ENCODE measurements at places on chromosomes 4 and X.

DNA sequence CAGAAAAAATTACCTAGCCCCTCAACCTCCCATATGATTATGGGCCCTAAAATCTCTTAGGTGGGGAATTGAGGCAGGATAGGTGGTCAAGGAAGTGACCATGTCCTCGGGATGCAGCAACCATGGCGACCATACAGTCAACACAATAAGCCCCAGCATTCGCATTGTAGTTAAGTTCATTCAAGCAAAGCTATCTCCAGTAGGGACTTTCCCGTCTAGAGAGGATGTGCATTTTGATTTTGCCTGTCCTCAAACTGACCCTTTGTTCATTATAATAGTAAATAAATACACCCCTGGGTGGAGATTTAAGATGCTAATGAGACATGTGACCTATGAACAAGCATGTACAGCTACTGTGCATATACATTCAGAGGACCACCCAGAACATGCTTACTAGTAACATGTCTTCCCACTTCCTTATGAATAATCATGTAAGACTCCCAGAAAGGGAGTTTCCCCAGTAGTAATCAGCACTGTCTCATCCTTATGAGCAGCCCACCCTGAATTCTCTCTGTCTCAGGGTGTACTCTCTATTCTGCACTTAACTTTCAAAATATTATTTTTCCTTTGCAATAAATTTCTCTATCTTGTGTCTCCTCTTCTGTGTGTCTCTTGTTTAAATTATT, 74.3 kb downstream of the NUDT11 start:
- no peak for DNase-seq

GRCh38 chr4:177229331-177229730, 80.3 kb upstream of the NEIL3 start:
- no peak for DNase-seq

DNA sequence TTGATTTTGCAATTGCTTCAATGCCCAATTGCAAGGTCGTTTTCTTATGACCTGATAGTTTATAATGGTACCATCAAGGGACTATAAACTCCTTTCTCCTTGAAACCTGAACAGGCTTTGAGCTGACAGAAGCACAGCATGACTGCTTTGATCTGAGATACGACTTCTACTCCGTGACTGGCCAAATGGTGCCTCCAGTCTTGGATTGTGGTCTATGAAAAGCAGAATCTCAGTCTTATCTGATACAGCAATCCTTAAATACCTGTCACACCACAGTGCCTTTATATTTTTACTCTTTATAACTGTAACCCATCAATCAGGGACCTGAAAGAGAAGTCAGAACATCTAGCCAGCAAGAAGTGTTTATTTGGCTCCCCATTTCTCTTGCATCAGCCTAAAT, 93.1 kb downstream of the DOCK11 start:
- no peak for DNase-seq

- no peak for DNase-seq
Measured at GRCh38 chrX:15653961-15654360, 10.6 kb downstream of the CLTRN start.

DNA sequence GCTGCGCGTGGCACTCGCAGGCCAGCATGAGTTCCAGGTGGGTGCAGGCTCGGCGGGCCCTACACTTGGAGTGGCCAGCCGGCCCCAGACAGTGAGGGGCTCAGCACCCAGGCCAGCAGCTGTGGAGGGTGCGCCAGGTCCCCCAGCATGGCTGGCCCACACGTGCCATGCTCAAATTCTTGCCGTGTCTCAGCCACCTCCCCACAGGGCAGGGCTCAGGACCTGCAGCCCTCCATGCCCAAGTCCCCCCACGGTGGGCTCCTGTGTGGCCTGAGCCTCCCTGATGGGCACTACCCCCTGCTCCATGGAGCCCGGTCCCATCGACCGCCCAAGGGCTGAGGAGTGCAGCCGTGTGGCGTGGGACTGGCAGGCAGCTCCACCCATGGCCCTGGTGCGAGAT, 210.2 kb downstream of the COX7B2 start:
- DNase-seq: no peak

- no peak for DNase-seq
Measured at GRCh38 chrX:137354851-137355250, 211.1 kb upstream of the ZIC3 start.

GRCh38 chr4:73576381-73576780, 43.9 kb downstream of the RASSF6 start:
- DNase-seq: no peak

GRCh38 chr4:102299354-102300107, 45.8 kb downstream of the SLC39A8 start:
- no peak for DNase-seq

- DNase-seq: no peak
Measured at GRCh38 chr4:2274320-2275043, 12.6 kb upstream of the MXD4 start.

DNA sequence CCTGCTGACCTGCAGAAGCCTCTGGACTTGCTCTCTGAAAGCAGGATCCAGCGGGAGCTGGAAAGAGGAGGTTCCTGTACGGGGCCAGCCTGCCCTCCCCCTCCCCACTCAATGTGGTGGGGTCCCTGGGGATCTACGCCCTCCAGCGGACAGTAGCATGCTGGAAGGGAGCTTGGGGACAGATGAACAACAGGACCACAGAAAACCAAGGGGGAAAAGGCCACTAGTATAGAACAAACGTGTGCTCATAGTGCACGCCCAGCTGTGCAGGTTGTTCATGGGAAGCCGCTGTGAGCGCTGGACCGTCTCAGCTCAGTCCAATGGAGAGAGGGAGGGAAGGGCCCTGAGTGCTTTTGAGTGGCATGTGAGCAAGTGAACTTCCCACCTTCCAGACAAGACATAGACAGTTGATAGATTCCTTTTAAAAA, 15.8 kb downstream of the HMX1 start:
- DNase-seq: no peak

DNA sequence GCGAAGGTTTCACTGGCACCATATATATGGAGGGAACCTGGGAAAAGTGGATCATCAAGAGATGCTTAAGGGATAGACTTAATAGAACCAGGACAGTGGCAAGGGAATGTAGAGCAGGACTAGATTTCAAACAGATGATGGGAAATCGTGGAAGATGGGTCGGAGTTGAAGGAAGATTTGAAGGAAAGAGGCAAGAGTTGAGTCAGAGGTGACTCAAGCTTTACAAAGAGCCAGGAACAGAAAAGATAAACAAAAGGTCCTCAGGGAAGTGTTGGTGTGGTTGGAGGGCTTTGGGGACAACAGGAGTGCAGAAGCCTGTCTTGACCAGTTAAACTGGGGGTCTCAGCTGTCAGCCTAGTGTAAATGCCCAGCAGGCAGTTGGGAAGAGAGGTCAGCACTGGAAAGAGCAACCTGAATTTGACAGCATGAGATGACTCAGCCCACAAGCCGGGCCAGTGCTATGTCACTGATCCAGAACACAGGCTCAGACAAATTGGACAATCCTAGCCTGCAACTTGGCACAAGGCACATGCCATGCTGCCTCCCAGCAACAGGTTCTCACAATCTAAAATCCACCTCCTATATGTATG, 230.5 kb downstream of the IDS start:
- no peak for DNase-seq

- DNase-seq: no peak
Measured at GRCh38 chr4:7547368-7548040, 112.8 kb upstream of the PSAPL1 start.

DNA sequence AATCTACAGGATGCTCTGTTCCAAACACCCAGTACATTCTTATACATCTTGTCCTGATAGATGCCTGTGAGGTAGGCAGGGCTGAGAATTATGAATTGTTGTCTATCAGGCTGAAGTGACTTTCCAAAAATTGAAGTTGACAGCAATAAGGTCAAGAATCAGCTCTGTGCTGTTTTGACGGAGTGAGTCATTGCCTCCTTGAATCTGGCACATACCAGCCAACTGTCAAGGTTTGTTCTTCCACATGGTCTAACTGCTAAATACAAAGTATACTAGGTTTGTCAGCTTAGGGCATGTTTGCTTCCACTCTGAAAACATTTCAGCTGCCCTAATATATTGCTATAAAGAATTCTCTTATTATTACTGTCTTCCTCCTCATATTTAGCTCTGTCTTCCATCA, 32.3 kb downstream of the SH3RF1 start:
- DNase-seq: no peak

DNA sequence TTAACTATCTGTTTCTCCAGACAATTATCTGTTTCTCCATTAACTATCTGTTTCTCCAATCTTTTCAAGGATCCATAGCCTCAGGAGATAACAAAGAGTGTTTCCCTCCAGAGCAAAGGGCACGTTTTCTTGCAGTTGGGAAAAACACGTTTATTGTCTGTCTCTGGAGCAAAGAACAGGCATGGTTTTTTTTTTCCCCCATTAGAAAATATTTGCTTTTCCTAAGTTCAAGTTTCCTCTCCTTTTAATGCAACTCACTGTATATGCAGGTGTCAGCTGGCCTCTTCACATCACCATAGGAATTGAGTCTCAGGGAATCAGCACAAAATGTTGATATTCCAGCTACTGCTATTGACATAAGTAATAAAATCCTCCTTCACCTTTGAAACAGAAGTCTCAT, 984.4 kb downstream of the RAB28 start:
- DNase-seq: no peak

- no peak for DNase-seq
Measured at GRCh38 chrX:9555354-9555753, 90.5 kb downstream of the TBL1X start.

DNA sequence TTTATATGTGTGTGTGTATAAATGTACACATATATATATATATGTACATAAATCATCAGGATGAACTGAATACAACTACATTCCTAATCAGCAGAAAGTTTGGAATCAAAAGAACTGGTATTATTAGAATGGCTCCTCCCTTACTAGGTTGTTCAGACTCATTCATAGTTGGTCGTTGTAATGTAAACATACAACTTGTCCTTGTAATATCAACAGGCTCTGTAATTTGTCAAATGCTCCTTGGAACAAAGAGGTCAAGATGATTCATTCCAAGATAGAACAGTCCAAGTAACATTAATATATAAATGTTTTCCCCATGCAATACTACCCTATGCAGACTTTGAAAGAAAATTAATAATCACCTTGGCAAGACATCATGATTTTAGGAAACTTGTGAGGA, 351.4 kb upstream of the SMIM31 start:
- DNase-seq: no peak

- DNase-seq: no peak
Measured at GRCh38 chr4:153246446-153247115, 42.3 kb downstream of the TRIM2 start.

DNA sequence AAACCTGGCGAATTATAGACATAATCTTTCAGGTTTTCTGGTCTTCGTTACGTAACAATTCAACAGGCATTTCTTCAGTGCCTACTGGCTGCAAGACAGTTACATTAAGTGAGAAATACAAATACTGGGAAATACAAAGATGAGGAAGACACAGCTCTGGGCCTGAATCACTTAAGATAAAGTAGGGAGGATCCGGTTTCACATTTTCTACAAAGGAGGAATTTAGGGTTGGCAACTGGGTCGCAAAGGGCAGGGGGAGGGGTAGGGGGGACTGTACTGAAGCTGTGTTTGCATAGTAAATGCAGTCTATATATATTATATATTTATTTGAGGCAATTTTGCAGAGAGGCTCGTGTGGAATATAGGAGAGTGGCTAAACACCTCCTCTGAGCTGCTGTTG, 107.4 kb downstream of the MAML3 start:
- DNase-seq: no peak

- no peak for DNase-seq
Measured at GRCh38 chrX:73847991-73848390, 285.0 kb downstream of the CHIC1 start.

GRCh38 chr4:25433966-25434827, 57.1 kb downstream of the ANAPC4 start:
- no peak for DNase-seq

GRCh38 chr4:90540536-90540935, 413.3 kb downstream of the CCSER1 start:
- DNase-seq: no peak

- no peak for DNase-seq
Measured at GRCh38 chr4:141047228-141047884, 85.9 kb downstream of the RNF150 start.

GRCh38 chr4:62087706-62088105, 887.6 kb downstream of the ADGRL3 start:
- DNase-seq: no peak

GRCh38 chrX:53171356-53171755, 53.7 kb downstream of the KDM5C start:
- DNase-seq: no peak

- DNase-seq: no peak
Measured at GRCh38 chrX:46580613-46581012, 7.0 kb downstream of the CHST7 start.

DNA sequence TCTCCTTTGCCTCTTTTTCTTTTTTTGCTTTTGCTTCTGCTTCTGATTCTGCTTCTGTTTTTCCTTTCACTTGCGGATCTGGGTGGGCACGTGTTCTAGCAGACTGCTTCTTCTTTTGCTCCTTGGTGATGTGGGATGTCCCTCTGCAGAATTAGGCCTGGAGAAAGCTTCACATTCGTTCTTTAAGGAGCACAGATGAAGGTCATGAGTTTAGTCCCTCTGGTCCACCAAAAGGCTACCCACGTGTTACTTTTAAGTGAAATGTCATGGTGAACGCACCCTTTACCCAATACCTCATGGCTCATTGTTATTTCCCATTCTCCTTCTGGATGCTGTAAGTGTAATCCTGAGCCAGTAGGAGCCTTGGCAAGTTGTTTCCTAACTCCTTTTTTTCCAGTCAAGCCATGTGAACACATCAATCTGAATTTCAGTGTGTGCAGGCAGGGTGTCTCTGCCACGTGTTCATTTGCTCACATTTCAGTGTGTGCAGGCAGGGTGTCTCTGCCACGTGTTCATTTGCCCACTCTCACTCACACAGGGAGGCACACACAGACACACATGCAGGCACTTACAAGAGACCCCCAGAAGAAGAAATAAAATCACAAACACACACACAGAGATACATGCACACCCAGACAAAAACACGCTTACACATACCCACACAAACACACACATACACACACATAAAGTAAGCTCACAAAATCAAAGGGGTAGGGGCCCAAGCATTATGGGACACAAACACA, 36.9 kb downstream of the NBDY start:
- no peak for DNase-seq

DNA sequence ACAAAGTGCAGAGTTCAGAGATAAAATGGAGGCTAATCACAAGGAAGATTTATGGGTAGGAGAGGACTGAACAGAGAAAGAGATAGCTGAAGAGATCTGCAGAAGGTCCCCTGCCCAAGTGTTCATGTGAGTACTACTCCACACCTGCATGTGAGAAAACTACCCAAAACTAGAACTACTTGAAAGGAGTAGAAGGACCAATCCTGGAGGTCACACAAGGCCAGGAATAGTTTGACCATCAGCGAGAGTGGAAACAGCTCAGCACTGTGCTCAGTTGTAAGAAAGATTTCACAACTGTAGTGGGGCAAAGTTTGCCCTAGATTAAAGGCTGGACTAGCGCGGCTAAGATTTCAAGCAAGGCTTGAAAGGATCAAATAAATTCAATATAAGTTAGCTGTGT, 422.7 kb upstream of the LCORL start:
- no peak for DNase-seq
